Activated CD4-positive, alpha-beta T cell treated with anti-CD3 and anti-CD28 coated beads, Interleukin-2, Interleukin-4, amounts not matched to agents 100 ng/mL and 50 ng/mL, durations not matched to agents 16 hours and 8 hours (primary cell): ENCODE measurements at places on chromosomes 6 and 20.

- no peak for DNase-seq
Measured at GRCh38 chr6:166877349-166877748, 79.0 kb downstream of the RNASET2 start.

GRCh38 chr20:8223091-8223870 lies 91.2 kb downstream of the PLCB1 start:
- no peak for DNase-seq

DNA sequence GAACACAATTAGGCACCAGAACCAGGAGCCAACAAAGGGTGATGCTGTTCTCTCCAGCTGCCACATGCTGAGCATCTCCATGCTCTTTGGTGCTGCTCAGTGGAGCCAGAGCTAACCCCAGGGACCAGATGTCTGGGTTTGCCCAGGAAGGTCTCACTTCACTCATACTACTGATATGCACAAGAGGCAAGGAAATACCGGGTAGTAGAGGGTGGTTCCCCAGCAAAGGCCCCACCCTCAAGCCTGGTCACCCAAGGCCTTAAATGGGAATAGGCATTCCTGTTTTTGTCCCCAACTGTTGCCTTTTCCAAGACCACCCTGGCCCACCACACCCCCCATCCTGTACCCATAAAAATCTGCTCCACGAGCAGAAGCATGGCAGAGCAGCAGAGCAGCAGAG lies 204.5 kb upstream of the TAB2 start:
- no peak for DNase-seq

DNA sequence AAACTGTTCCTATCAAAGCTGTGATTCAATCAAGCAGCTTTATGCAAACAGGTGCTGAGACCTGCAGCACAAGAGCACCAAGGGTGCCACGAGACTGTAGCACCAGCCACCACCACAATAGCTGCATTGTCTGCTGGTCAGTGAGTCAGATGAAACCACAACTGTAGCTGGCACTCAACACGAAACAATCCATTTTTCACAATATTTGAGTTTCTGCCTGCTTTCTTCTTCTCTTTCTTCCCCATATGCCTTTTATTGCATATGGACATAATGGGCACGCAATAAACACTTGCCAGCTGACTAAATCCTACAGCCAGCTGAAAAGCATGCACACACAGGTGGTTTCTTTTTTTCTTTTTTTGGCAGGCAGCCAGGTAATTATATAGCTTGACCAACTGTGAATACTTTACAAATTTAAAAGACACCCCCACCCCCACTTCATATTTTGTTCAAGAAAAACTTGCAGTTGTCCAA lies 16.6 kb downstream of the SLC2A12 start:
- no peak for DNase-seq

DNA sequence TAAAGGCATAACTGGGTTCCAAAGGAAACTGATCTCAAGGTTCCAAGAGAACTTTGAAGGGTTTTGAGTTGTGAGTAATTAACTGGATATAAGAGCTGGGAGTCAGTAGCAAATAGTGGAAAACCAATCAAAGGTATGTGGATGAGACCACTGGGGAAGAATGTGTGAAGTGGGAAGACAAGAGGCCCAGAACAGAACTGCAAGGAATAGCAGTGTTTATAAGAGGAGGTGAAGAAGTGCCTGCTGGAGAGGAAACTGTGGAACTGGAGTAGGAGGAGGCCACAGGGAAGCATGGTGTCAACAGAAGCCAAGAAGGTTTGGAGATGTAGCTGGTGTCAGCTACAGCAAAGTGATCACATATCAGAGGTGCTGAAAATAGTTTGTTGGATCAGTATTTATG lies 18.7 kb upstream of the HDAC2 start:
- no peak for DNase-seq

GRCh38 chr6:20096536-20096935 lies 115.7 kb downstream of the MBOAT1 start:
- no peak for DNase-seq

DNA sequence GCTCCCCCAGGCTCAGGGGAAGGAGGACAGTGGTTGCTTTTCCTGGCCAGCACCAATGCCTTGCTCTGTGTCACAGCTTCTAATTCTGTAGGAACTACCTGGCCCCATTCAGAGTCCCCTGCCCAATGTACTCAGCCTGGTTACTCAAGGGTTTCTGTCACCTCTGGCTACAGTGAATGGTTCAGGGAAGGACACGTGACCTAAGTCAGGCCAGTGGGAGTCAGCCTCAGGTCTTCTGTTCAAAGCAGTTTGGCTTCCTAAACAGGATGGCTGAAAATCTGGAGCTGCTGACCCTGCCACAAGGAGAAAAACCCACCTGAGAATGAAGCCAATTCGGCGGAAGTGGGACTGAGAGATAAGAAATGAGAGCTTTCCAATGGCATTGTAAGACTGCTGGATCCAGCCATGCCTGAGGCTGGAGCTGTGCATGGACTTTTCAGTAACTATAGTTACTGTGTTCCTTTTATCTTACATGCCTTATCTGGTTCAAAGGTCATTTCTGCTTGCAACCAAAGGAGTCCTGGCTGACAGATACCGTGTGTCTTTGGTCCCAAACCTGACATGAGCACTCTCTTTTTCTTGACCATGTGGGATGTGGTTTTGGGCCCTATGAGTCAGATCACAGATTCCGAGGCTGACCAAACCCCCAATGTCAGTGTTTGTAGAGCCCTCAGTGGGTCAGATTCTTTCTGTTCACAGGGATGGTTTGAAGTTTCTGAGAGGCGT lies 104.3 kb downstream of the SULF2 start:
- no peak for DNase-seq

DNA sequence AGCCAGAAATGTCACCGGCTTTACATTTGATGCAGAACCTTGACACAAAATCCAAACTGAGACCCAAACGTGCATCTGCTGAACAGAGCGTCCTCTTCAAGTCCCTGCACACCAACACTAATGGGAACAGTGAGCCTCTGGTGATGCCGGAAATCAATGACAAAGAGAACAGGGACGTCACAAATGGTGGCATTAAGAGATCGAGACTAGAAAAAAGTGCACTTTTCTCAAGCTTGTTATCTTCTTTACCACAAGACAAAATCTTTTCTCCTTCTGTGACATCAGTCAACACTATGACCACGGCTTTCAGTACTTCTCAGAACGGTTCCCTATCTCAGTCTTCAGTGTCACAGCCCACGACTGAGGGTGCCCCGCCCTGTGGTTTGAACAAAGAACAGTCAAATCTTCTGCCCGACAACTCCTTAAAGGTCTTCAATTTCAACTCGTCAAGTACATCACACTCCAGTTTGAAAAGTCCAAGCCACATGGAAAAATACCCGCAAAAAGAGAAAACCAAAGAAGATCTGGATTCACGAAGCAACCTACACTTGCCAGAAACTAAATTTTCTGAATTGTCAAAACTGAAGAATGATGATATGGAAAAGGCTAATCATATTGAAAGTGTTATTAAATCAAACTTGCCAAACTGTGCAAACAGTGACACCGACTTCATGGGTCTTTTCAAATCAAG lies 108.4 kb downstream of the RTN4IP1 start:
- peak; percentile 94 for DNase-seq

DNA sequence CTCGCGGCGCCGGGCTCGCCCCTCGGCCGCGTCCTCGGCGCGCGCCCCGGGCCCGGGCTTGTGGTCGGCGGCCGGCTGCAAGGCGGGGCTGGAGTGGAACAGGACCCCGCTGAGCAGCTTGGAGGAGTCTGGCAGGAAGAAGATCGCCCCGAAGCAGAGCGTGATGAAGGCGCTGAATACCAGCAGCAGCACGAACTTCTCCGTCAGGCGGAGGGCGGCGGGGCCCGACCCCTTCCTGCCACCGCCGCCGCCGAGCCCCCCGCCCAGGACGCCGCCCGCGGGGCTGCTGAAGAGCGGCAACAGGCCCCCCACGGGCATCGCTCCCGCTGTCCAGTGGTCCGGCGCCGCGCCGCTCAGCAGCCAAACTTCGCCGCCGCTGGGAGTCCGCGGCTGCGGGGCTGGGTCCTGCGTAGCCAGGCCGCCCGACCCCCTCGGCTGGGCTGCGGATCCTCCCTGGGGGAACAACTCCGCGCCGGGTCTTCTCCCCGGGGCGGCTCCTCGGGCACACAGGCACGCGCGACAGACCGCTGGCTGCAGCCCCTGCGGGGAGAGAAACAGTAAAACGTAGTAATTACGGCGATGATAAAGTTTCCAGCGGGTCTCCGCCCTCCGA lies 707 bp downstream of the MAN1A1 start:
- no peak for DNase-seq

DNA sequence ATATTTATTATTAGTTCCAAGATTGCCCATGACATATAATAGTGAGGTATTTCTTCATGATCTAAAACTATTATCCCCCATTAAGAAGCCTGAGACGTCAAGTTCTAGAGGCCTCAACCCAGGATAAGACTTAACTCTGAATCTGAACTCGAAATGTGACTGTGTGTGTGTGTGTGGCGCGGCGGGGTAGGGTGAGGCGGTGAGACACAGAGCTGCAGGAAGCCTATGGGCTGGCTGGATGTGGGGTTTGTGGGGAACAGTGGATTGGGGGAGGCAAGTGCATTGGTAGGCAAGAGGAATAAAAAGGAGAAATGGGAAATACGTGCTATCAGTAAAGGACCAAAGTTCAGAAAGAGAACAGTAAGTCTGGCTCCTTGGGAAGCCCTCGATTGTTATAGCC lies 66.5 kb upstream of the RNF146 start:
- no peak for DNase-seq

GRCh38 chr20:48984575-48985219 lies 61.4 kb upstream of the CSE1L start:
- no peak for DNase-seq

DNA sequence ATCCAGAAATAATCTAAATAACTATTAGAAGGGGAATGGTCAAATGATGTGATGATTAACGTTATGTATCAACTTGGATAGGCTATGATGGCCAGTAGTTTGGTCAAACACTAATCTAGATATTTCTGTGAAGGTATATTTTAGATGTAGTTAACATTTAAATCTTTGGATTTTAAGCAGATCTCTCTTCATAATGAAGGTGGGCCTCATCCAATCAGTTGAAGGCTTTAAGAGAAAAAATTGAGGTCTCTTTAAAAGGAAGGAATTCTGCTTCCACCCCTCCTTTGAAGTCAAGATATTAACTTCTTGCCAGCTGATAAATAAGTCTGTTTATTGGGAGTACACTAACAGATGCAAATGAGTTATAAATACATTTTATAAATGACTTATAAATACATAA lies 760.0 kb upstream of the SLC35B3 start:
- no peak for DNase-seq

DNA sequence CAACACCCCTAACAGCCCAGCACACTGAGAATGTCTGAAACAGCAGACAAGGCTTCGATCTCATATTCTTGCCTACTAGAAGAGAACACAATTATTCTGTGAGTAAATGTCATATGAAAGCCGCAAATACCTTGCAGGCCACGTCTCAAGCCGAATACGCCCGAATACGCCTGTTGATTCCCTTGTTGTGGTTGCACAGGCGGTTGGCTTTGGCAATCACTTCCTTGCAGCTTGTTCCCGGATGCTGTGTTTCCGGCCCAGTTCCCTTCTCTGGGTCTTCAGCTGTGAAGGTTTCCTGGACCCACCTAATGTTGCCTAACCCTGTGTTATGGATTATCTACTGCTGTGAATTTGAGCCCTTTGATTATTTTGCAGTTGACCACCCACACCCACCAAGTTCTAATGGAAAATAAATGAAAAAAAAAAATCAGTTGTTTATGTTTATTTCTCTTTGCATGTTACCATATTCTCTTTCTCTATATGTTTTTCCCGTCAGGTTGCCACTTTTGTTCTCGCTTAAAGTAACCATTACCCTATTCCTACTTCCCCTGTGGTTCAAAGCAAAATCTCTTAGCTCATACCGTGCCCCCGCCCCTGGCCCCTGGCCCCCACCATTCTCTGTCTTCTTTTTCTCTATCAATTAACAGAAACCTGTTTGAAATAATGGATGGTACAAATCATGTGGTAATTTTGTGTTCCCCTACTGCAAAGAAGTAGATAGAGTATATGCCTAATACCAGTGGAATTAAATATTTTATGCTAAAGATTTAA lies 172.4 kb downstream of the ADGB start:
- DNase-seq: peak; percentile 44

DNA sequence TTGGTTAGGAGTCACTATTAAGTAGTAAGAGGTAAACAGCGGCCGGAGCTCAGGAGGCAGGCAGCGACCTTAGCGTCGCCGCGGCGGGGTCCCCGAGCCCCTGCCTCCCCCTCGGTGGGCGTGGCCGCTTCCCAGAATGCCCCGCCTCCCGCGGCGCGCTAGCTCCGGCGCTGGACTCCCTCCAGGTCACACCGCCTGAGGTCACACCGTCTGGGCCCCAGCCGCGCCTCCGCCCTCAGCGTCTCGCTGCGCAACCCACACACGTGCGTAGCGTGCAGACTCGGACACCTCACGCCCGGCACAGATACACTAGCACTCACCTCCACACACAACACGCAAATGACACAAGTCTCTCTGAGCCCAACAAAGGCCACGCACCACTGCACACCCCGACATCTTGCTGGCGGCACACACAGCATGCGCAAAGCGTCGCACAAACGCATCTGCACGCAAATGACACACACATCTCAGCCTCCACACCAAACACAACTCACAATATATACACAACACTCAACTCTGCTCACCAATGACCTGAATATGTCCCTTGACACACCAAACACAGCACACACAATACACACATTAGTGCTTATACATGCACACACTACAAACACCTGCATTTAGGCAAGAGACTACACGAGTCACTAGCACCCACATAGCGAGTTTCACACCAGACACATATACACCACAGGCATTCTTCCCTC lies 17.6 kb upstream of the CDKN1A start:
- DNase-seq: no peak

GRCh38 chr20:38302786-38303185 lies 1.2 kb upstream of the BPI start:
- no peak for DNase-seq

DNA sequence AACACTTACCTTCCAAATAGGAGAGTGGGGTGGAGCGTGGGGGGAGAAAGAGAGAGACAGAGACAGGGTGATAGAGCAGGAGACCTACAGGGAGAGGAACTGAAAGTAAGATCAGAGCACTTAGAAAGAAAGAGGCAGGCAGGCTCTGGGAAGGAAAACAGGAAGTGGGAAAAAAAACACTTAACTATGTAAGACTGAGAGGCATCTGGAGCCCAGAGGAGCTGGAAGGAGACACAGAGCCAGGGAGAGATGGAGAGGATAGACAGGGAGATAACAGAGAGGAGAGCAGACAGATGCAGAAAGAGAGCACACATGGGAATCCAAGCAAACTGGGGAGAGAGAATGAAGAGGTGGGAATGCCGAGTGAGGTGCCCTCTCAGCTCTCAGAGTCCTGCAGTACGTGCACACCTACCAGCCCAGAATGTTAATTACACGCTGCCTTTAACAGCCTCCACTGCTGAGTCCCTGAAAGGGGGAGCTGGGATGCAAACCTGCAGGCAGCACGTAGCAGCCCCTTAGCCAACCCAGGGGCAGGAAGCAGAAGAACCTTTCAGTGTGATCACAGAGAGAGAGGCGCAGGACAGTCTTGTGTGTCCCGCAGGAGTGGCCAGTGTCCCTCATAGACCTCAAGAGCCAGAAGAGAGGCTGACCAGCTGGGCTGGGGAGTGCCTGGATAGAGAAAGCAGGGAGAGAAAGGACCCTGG lies 132.7 kb upstream of the LRFN2 start:
- no peak for DNase-seq
